ENCODE measurements at places on chromosomes 2 and 18. TPM values are rescaled to one million over a fixed set of nuclear protein-coding genes. Genes with fewer than 3 reads are reported as not detected.
A peak's percentile ranks its signal among the peaks of the same experiment; 100 is the strongest.

DNA sequence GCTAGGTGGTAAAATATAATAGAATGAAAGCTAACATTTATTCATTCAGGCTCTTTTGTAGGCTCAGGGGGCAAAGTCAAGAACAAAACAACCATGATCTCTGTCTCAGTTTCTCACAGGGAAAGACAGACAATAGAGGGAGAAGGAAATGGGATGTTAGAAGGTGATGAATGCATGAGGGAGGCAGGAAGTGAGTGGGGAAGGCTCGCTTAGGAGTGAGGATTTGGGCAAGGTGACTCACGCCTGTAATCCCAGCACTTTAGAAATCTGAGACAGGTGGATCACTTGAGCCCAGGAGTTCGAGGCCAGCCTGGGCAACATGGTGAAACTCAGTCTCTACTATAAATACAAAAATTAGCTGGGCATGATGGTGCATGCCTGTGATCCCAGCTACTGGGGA is 88.4 kb downstream of the CTIF start:
- peak; percentile 27 for DNase-seq

DNA sequence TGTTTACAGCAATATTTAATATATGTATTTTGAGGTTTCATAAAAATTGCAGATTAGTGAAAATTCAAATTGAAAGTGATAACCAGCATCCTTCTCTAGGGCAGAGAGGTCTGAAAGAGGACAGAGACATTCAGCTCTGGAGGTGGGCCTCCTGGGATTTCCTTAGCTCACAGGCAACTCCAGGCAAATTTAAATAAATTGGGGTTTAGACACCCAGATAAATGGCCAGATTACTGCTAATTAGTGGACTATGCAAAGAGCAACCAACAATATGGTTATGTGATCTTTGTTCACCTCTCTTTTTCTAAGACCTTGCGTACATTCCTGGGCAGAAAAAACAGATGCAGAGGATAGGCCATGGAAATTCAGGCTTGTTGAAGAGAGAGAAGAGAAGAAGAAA is 1282.8 kb upstream of the ACVR2A start:
- no peak for DNase-seq

DNA sequence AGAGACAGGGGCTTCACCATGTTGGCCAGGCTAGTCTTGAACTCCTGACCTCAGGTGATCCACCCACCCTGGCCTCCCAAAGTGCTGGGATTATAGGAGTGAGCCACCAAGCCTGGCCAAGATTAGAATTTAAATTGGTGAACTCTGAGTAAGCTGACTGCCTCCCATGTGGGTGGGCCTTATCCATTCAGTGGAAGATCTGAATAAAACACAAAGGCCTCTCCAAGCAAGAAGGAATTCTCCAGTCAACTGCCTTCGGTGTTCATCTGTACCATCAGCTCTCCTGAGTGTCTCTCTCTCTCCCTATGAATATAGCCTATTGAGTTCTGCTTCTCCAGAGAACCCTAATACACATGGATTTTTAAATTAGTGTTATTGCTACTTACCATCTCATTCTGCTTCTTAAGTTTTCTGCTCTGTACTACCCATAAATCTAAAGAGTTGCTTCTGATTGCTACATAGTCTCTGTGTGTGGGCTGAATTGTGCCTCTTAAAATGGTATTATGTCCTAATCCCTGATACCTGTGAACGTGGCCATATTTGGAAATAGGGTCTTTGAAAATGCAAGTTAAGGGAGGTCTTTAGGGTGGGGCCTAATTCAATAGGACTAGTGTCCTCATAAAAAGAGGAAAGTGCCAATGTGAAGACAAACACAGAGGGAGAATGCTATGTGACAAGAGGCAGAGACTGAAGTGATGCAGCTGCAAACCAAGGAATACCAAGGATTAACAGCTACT is 36.3 kb downstream of the FBXO11 start:
- DNase-seq: peak; percentile 33

GRCh38 chr2:190190507-190191162 is 128.1 kb upstream of the MSTN start:
- peak; percentile 48 for DNase-seq

GRCh38 chr2:237074211-237074993 is 11.3 kb upstream of the COPS8 start:
- peak; percentile 29 for DNase-seq

DNA sequence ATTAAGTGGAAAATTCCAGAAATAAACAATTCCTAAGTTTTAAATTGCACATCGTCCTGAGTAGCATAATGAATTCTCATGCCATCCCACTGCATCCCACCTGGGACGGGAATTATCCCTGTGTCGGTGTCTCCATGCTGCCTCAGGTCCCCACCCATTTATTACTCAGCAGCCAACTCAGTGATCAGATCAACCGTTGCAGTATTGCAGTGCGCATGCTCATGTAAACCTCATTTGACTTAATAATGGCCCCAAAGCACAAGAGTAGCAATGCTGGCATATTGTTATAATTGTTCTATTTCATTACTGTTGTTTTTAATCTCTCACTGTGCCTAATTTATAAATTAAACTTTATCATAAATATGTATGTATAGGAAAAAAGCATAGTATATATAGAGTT is 214.4 kb downstream of the METTL4 start:
- DNase-seq: no peak

GRCh38 chr2:172674034-172674967 is 61.3 kb upstream of the RAPGEF4 start:
- no peak for DNase-seq

- DNase-seq: peak; percentile 62
These were observed 9.3 kb upstream of the SCYGR5 start for GRCh38 chr2:227657199-227657845.

DNA sequence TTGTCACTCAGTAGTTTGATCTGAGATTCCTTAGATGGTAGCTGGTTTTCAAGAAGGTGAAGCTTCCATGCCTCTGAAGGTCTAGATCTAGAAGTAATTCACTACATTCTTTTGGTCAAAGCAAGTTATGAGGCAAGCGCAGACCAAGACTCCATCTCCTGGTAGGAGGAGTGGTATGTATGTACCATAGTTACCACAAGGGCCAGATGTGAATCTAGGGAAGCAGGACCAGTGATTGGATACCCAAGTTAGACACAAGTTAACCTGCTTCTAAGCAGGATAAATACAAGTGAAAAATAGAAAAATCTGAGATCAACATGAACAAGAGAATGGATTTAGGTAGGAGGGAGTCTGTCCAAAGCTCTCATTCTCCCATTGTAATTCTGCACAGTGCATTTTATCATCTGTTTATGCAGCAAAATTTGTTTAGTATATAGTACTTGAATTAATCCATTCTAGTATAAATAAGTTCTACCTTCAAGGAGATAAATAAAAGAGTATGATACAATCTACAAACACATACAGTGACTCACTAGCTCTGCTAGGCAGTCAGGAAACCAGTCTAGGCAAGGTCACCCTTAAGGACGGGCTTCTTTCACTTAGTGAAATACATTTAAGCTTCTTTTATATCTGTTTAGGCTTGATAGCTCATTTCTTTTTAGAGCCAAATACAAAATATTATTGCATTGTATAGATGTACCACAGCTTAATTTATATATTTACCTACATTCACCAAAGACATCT is 14.2 kb upstream of the DOCK10 start:
- peak; percentile 24 for DNase-seq

GRCh38 chr2:239945751-239946561 is 79.2 kb downstream of the NDUFA10 start:
- DNase-seq: no peak

DNA sequence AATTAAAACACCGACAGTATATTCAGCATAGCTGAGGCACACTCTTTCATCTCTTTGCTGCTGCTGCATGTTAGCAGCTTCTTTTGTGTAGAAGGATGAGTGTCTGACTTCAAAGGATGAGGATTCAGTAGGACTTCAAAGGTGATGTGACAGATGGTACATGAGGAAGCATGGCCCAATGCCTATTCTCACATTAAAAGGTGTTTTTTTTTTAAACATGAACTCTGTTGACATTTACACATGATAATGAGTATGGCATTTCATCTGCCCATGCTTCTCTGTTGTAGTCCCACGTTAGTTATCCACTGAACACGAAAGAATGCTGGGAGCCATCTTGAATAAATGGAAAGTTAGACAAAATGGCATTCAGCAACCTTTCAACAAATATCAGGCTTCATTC is 1950.8 kb upstream of the PIK3C3 start:
- DNase-seq: no peak

DNA sequence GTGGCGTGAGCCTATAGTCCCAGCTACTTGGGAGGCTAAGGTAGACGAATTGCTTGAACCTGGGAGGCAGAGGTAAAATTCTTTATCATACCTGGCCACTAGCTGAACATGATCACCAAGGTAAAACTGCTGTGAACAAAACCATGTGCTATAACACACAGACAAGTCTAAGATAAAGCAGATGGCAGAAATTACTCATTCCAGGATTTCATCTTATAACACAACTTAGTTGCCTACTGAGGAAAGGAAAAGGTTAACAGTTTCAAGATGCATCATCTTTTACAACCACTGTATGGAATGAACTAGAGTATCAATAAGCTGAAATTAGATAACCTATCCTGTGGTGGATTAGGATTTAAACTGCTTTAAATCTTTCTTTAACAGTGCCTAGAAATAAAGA is 8.3 kb downstream of the ARL5A start:
- DNase-seq: no peak

- DNase-seq: no peak
These were observed 7.2 kb downstream of the PDCD1 start for GRCh38 chr2:241851325-241852115.

- no peak for DNase-seq
These were observed 1.2 kb downstream of the ANKMY1 start for GRCh38 chr2:240556553-240557100.

GRCh38 chr2:30981096-30981495 is 157.1 kb downstream of the GALNT14 start:
- DNase-seq: no peak

DNA sequence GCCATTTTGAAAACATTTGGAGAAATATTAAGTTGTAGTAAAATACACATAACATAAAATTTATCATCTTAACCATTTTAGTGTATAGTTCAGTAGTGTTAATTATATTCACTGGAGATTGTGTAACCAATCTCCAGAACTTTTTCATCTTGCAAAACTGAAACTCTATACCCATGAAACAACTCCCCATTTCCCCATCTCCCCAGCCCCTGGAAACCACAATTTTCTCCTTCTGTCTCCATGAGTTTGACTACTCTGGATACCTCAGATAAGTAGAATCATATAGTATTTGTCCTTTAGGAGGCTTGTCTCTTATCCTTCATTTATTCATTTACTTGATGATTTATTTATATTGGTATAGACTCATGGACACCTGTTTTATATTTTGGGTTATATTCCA is 392.9 kb downstream of the SETBP1 start:
- DNase-seq: no peak

DNA sequence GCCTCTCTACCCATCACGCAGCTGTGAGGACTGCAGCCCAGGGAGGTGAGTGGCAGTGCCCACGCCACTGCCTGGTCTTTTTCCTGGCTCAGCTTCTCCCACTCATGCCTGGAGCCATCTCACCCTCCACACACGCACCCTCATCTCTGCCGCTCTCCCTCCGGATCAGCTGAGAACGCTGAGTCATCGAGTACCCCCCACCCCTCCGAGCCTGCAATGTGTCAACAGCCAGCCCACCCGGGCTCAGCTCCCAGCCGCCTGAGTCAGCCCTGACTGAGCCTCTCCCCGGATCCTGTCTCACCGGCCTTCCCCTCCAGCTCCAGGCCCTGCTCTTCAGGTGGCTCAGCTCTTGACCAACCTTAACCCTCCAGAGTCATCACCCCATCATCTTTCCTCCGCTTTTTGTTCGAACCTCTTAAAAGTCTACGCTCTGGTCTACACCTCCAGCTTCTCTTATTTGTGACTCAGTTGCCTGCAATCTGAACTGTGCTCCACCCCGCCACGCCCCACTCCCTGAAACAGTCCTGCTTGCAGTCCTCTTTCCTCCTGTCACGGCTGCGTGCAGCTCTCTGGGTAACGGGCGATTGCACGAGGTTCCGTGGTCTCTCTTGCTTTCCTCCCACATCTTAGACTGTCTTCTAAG is 94.4 kb upstream of the ASAP2 start:
- peak; percentile 91 for DNase-seq

- DNase-seq: no peak
These were observed 39.1 kb downstream of the SNED1 start for GRCh38 chr2:241037498-241037897.

DNA sequence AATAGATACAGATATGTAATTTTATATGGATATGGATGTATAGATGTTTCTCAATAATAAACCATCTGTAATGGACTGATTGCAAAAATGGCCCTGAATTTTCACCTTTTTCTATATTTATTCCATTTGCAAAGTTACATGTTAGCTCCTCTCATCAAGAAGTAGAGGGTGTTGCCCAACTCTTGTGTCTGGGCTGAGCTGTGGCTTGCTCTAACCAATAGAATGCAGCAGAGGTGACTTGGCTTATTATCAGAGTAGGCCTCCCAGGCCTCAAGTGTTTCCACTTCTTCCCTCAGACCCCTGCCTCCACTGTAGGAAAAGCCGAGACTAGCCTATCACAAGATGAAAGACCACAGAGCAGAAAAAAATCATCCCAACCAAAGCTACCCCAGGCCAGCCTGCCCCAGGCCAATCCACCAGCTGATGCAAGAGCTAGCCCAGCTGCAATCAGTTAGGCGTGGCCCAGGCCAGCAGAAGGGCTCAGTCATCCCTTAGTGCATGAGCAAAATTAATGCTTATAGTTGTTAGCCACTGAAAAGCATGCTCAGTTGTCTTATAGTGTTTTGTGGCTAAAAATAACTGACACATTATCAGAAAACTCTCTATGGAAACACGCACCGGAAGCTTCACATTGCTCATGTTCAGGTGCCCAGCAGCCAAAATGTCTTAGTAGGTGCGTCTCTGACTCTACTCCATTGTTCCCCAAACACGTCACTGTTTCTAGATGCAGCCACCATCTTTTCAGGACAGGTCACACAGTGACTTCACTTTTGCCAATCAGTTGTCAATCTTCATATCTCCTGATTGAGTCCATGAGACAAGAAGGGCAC is 464.0 kb downstream of the FBXO15 start:
- DNase-seq: peak; percentile 30

GRCh38 chr2:234615643-234616356 is 118.9 kb upstream of the ARL4C start:
- DNase-seq: no peak

Gene TMEM247
- total RNA-seq: not detected

Gene C2orf78
- total RNA-seq: not detected

Gene STAM2
- 35.3 TPM for total RNA-seq

Gene SERPINB4
- total RNA-seq: not detected

Gene LRRC30
- total RNA-seq: not detected

Gene ZNF513
- 13.7 TPM for total RNA-seq

Gene ANKRD36B
- 15.3 TPM for total RNA-seq

Gene TTR
- not detected for total RNA-seq

Gene IL36RN
- total RNA-seq: 0.14 TPM

Gene HOXD9
- not detected for total RNA-seq

Measured in astrocyte (in vitro differentiated cells and primary cell).